ENCODE measurements at places on chromosomes 3 and 15. TPM values are rescaled to one million over a fixed set of nuclear protein-coding genes. Genes with fewer than 3 reads are reported as not detected.

Gene LMAN1L
- total RNA-seq: not detected

Gene ROPN1
- total RNA-seq: not detected

Gene PCLAF
- total RNA-seq: 6.6 TPM

Gene SLC12A6
- 29.4 TPM for total RNA-seq

Gene ALDH1A3
- 197 TPM for total RNA-seq

Measured in fibroblast of the aortic adventitia (primary cell).